ENCODE measurements at places on chromosomes 4 and X.

GRCh38 chrX:29590921-29591320 is 624.4 kb upstream of the MAGEB2 start:
- no peak for DNase-seq

GRCh38 chr4:36310793-36311192 is 29.4 kb downstream of the DTHD1 start:
- DNase-seq: peak; percentile 4

- no peak for DNase-seq
Measured at GRCh38 chrX:28582511-28582910, 4.7 kb upstream of the IL1RAPL1 start.

- no peak for DNase-seq
Measured at GRCh38 chr4:79288185-79288584, 37.7 kb downstream of the NAA11 start.

DNA sequence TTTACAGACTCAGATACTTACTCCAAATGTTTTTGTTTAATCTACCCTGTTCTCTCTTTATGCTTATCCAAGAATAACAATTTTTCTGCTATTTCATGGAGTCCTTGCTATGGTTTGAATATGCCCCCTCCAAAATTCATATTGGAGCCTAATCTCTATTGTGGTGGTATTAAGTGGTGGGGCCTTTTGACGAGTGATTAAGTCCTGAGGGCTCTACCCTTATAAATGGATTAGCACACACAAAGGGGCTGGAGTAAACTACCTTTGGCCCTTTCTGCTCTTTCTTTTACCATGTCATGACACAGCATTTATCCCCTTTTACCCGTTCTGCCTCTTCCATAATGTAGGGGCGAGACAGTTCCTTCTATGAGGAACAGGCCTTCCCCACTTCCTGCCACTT is 285.5 kb downstream of the GASK1B start:
- DNase-seq: no peak

DNA sequence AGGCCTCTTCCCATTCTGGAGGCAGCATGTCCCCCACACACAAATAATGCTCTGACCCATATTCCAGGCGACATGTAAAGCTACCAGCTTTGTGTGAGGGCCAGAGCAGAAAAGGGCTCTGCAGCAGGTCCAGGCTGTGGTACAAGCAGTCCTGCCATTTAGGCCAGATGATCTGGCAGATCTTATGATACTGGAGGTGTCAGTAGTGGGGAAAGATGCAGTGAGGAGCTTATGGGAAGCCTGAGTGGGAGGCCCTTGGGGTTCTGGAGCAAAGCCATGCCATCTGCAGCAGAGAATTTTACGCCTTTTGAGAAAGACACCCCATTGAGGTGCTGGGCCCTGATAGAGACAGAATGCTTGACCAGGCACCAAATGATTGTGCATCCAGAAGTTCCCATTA is 7.7 kb downstream of the SYN1 start:
- no peak for DNase-seq

GRCh38 chr4:150789864-150790263 is 207.9 kb downstream of the MAB21L2 start:
- DNase-seq: no peak

GRCh38 chr4:179398414-179398813 is 1956.2 kb upstream of the AGA start:
- peak; percentile 27 for DNase-seq

DNA sequence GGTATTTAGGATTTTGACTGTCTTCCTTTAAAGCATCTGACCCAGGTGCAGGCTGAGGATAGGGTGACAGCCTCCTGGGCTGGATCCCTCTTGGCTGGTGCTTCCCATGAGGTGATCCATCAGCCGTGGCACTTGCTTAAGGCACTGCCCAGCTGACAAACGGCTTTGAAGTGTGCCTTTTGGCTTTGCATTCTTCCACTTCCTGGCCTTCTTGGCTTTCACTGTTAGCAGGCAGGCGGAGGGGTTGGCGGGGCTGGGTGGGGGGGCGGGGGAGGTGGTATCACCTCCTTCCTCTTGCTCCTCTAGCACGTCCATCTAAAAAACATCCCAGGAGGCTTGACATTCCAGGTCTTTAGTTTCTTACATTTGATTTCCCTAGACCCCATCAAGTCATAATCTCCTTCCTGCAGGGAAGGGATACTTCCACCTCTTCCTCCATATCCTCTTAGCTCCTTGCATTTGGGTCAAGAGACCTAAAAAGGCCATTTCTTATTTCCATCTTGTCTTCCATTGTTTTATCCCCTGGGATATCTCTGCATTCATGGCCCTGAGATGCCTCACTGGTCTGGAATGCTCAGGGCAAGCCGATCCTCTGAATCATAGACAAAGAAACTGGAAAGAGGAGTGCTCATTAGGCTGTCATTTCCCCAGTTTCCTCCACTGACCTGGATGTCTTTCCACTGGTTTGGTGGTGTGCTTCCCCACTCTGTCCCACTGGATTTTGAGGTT is 11.3 kb upstream of the APLN start:
- no peak for DNase-seq

- DNase-seq: no peak
Measured at GRCh38 chr4:104930298-104930697, 216.4 kb upstream of the TET2 start.

DNA sequence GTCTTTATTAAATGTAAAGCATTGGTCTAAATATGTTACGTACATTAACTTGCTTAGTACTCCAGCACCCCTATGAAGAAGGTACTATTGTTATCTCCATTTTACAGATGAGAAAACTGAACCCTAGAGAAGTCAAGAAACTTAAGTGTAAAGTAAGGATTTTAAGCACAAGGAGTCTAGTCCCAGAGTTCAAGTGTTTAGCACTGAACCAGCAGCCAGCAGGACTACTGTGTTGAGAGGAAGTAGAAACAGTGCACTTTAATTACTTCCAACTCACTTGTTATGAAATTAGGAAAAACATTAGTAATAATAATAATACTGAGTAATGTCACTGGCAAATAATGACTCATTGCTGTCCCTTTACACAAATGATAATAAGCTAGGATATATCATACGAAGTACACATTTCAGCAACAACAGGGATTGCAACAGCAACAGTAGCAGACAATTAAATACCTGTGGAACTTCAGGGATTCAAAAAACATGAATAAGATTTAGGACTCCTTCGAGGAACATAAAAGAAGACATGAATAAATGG is 548.1 kb upstream of the HS3ST1 start:
- DNase-seq: no peak

- no peak for DNase-seq
Measured at GRCh38 chrX:41184312-41184711, 99.1 kb downstream of the USP9X start.

- DNase-seq: no peak
Measured at GRCh38 chr4:74092957-74093356, 6.0 kb downstream of the CXCL2 start.

DNA sequence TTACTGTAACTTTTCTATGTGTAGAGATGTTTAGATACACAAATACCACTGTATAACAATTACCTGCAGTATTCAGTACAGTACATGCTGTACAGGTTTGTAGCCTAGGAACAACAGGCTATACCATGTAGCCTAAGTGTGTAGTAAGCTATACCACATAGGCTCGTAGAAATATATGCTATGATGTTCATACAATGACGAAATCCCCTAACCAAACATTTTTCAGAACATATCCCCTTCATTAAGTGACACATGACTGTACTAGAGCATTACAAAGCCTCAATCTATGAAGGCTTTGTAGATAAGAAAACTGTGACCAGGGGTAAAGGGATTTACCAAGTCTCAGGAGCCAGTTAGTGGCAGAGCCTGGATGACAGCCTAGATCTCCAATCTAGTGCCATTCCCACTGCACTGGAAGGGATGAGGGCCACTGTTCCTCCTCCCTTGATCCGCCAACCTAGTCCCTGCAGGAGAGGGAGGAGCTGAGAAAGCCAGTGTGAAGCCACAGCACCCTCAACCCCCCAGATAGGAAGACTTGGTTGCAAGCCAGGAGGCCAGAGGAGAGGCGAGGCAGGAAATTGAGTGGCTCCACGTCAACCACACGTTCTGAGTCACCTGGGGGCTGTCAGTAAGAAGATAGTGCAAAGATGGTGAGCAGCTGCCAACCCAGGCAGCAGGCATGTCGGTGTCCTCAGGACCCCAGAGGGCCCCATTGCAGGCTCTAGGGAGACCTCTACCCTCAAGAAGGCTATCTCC is 227.7 kb downstream of the BCOR start:
- DNase-seq: no peak

DNA sequence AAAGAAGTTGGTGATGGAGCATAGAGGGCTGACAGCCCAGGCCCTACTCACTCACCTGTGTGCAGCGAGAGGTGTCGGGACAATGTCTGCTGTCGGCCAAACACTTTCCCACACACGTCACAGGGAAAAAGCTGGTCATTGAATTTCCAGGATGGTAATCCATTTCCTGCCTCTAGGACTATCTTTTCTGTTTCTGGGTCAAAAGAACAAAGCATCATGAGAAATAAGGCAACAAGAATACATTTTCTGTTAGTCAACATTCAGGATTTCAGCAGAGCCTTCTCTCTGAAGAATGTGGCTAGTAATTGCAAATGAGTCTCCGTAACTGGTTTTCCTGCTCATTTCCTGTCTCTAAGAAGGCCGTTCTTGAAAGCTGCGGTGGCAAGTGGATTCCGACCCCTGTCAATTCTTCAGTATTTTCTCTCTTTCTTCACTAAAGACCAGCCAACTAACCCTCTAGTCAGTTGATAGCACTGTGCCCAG is 99.4 kb downstream of the C4orf51 start:
- DNase-seq: no peak
